ENCODE measurements at places on chromosomes 5 and 9.

- no peak for DNase-seq
Measured at GRCh38 chr5:177306674-177307543, 3.3 kb downstream of the PRELID1 start.

- DNase-seq, result no peak
Measured at GRCh38 chr5:35799753-35800152, 56.9 kb upstream of the IL7R start.

GRCh38 chr5:42579320-42579719 lies 156.1 kb downstream of the GHR start:
- DNase-seq, result no peak

- no peak for DNase-seq
Measured at GRCh38 chr5:125047871-125048270, 301.4 kb upstream of the ZNF608 start.

DNA sequence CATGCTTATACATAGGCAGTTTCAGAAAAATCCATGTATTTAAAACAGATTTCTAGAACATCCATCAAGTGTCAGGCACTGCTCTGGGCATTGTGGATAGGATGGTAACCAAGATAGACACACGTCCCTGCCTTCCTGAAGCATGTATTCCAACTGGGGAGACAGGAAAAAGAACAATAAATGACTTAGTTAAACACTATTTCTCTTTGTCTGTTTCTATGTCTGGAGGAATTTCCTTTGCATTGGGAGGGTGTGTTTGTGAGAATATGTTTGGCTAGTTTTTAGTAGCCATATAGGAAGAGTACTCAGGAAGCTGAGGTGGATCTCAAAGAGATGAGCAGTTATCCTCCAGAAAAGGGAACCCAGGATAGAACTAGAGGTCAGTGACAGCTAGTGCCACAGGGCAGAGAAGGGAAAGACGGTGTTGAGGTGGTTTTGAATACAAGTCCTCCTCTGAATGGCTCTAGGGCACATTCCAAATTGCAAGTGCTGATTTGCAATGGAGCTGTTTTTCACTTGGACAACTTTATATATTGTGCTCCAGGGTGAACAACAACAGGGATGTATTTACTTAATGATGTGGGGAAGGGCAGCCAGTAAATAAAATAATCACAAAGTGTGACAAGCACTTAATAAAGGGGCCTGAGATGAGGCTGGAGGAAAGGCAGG lies 144.7 kb upstream of the SHB start:
- no peak for DNase-seq

- DNase-seq, result peak; percentile 45
Measured at GRCh38 chr5:7849681-7850394, 1.1 kb downstream of the CFAP90 start.

DNA sequence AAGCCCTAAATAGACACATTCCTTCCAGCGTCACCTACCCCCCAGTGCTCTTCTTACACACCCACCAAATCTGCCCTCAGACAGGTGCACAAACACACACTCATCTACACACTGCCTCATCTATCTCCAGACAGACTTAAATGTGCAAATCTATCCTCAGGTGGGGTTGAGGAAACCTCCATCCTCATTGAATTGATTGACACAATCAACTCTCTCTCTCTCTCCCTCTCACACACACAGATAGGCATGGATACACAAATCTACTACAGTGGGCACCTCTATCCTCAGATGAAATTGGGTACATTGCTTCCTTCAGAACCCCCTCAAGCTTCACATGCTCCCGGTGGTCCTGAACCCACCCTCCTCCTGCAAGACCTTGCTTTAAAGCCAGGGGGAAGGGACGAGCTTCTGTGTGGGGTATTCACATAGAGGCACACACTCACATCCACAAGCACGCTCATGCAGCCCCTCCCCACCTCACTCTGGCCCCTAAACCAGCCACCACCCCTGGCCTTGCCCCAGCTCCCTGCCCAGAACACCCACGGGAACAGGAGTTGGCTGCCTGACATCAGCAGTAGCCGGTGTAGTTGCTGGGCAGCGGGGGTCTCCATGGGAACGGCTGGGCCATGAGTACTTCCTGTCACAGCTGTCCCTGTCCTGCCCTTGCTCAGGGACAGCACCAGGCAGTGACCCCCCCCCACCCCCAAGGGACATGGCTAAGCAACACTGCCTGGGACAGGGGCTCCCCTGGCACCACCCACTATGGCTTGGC lies 22.8 kb downstream of the PCDH1 start:
- DNase-seq, result no peak

DNA sequence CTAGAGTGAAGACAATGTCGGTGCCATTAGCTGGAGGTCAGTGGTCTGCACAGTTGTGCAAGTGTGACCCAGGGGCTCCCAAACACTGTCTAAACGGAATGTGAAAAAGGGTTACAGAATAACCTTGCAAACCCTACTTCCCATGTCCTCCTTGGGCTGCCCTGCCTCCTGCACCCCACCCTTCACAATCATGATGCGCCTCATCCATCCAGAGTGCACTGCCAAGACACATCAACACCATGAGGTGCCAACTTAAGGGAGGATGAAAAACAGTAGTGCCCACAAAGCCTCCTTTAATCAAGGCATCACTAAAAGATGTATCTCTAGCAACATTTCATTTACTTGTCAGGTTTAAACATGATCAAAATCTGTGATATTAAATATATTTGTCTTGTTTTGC lies 87.1 kb downstream of the SETX start:
- no peak for DNase-seq

GRCh38 chr9:123775289-123776284 lies 154.3 kb downstream of the DENND1A start:
- no peak for DNase-seq

DNA sequence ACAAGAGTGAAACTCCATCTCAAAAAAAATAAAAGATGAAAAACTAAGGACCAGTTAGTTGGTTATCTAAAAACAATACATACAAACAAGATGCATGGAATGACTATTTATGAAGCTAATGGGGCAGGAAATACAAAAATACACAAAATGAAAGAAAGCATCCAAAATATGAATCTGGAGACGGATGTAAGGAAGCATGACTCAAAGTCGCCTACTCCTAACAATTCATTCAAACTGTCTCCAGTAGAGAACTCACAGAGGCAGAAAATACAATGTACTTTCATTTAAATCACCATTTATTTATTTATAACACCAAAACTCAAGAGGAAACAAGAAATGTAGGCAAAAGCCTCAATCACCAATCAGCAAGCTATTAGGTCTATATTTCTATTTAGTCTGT lies 68.4 kb downstream of the SCAI start:
- no peak for DNase-seq

- no peak for DNase-seq
Measured at GRCh38 chr5:14296533-14297331, 153.6 kb downstream of the TRIO start.

DNA sequence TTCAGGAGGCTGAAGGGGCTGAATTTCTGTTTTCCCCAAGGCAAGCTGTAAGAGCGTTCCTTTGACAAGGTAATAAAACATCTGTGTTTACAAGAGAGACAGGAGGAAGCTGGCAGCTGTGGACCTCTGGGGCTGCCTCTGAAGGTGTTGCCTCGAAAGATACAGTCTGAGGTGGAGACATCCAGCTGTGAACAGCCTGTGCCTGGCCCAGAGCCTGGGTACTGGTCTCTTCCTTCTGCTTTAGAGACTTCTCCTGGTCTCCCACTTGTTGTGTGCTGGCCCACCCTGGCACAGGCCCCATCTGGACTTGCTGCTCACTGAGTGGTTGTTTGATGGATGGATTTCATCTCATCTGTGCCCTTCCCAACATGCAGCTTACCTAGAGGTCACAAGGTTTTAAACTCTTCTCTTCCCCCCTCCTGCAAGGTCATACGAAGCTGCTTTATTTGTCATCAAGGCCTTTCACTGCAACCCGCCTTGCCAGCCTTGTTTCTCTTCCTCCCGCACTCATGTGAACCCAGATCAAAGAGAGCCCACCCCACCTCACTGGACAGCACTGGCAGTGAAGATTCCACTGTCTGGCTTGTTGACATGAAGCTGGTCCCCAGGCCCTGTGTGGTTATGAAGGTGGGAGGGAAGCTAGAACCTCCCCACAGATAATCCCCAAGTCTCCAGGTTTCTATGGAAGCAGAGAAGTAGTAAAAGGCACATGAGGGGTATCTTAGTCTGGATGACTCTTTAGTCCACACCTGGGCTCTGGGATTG lies 35.0 kb upstream of the ALDH1B1 start:
- no peak for DNase-seq

DNA sequence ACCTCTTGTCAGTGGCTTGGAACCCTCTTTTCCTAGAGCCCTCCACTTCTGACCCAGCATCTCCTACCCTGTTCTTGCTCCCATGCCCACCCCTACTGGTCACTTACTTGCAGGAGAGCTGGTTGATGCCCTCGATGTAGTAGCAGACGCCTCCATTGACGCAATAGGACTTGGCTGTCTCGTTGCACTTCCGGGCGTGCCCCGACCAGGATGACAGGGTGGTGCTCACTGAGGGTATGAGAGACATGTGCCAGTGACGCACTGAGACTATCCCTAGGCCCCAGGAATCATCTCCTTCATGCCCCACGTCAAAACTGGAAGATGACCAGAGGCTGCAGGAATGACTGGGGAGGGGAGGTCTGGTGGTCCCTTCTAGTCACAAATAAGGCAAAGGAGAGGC lies 76.0 kb downstream of the PSD2 start:
- no peak for DNase-seq
